ENCODE measurements at places on chromosomes 1 and 21. TPM values are rescaled to one million over a fixed set of nuclear protein-coding genes. Genes with fewer than 3 reads are reported as not detected.

ALX3 gene
- not detected for total RNA-seq

SLC16A4 gene
- 37.5 TPM for total RNA-seq

PYHIN1 gene
- not detected for total RNA-seq

XCL2 gene
- not detected for total RNA-seq

CLCNKB gene
- not detected for total RNA-seq
